AG20443 (cell line): ENCODE measurements at places on chromosomes 7 and 10.

GRCh38 chr10:70317943-70318318 lies 34.1 kb upstream of the NPFFR1 start:
- no peak for DNase-seq

GRCh38 chr10:79314761-79315601 lies 32.3 kb upstream of the PPIF start:
- DNase-seq, result no peak

DNA sequence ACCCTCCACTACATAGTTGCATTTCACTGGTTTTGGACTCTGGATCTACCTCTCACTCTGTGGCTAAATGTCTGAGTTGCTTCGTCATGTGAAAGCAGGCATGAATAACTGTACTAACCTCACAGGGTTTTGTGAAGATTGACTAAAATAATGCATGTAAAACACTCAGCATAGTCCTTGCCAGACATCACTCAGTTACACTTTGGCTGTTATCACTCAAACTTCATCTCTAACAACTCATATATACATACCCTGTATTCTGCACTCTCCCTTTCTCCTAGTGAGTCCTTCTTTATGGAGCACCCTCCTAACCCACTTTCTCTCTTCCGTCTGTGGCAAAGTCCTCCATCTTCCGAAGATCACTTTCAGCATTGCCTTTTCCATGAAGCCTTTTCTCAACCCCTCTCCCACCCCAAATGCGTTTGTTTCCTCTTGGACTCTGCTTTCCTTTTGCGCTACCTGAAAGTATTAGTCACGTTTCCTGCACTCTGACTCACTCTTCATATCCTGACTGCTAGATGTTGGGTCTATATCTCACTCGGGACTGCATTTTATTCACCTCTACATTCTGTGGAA lies 72.6 kb downstream of the OSBPL3 start:
- DNase-seq, result no peak

DNA sequence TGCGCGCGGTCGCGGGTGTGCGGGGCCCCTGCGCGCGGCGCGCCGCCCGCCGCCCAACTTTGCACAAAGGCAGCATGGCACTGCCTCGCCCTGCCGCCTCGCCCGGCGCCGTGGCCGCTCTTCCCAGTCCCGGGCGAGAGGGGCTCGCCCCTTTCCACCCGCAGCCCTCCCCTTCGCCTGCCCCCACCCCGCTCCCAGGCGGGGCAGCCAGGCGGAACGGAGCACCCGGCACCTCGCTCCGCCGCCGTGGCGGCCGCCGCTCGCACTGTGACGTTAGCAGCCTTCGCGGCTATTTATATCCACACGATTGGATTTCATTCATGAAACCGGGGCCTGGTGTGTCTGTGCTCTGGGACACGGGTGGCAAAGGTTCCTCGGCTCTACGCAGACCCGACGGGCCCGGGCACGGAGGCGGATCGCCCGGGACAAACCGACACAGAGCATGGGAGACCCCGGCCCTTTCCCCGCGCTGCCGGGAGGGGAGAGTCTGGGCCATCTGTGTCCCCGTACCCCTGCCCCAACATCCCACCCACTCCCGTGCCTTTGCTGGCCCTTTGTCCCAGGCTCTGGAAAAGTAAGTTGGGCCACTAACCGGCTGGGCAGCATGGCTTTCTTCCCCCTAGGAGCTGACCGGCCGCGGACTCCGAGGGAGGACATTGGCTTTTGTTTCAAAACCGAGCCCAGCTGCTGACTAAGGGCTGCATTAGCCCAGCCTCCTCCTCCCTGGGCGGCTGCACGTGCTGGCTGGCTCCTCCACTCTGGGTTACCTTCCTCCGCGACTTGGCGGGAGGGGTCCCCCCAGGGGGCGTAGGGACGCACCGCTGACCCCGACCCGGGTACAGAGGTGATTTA lies at the start of gene RHOBTB1:
RHOBTB1 (minus strand) TSS at position 128 of the 852 bp plus-strand sequence. CDS start 32,643 bp downstream, outside the sequence.
- peak; percentile 91 for DNase-seq

- peak; percentile 3 for DNase-seq
Measured at GRCh38 chr7:101590663-101591435, 38.2 kb downstream of the MYL10 start.

GRCh38 chr10:114694752-114695151 lies 36.7 kb upstream of the ABLIM1 start:
- DNase-seq, result peak; percentile 50

DNA sequence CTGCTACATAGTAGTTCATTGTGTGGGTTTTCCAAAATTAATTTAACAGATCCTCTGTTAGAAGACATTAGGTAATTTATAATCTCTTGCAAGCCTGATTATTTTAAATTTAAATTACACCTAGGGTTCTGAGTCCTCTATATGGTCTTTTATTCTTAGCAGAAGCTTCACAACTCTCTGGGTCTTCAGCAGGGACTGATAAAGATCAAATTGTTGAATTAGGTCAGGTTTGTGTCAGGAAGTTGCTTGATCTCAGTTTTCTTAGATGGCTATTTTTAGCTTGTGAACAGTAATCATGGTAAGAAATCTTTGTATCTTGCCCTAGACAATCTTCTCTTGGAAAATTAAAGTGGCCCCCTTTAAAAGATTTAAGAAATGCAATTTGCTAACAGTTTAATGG lies 183.1 kb upstream of the HDAC9 start:
- DNase-seq, result no peak

DNA sequence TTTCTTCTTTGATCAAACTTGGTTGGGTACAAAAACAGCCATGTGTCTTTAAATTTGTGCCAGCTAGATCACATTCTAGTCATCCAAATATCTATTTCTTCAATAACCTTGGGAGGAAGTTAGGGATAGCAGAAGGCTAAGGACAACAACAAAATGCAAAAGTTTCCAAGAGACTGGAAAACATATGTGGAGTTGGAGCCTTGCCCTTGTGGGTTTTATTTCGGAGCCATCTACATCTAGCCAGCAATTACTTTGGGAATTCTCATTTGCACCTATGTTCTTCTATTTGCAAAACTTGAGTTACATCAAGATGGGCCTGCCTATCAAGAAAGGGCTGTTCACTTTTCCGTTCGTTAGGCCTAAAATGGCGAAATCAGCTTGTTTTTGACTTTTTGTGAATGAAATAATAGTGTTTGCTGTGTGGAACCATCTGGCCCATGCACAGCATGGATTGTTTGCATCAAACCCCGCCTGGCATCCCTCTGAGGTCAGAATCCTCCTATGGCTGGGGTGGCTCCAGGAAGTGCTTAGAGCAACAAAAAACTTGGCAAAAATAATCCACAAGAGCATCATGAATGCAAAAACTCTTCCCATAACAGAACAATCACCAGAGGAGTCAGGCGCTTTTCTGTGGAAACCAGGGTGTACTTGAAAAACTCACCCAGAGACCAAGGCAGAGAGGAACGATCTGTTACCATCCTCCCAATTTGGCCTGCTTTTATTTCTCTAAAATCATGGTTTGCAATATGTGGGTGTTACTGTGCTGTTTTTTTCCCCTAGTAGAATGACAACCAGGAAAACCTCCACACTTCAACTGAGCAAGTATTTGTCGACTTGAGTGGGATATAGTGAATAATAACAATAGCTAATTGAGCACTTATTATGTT lies 36.2 kb upstream of the XPNPEP1 start:
- no peak for DNase-seq

- peak; percentile 80 for DNase-seq
Measured at GRCh38 chr7:22858640-22859561, 36.3 kb upstream of the TOMM7 start.

- no peak for DNase-seq
Measured at GRCh38 chr7:102456327-102456726, 8.3 kb downstream of the ALKBH4 start.

DNA sequence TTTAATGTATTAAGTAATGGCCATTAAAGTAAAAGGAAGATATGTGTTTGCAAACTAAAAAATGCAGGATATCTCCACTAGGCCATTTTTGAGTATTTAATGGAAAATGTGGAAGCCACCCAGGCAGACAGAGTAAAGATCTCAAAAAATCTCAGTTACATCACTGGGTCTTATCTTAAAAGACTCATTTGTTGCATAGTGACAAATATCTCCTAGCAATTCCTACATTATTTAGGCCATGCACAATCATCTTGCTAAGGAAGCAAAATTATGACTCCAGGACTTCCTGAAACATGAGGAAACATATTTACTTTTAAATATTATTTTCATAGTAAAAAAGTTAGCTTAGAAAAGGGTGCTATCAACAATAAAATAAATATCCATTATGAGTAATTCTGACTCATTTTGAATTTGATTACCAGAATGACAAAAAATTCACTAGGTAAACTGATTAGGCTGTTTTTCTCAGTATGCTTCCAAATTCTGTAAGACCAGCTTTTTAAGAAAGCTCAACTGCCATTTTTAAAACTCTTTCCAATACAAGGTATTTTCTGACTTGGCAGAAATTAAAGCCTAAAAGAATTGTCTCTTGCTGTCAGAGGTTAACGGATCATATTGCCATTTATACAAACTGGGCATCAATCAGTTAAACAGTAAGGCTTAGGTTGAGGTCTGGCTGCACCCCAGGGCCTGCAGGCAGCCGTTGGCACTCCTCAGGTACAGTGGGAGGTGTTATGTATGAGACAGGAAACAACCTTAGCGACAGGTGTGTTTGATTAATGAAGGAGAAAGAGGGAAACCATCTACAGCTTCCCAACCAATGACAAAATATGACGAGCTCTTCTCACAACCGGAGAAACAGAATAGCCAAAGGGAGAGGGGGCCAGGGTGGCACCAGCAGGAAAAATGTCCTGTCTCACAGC lies 31.8 kb downstream of the PCLO start:
- no peak for DNase-seq

- no peak for DNase-seq
Measured at GRCh38 chr7:116575853-116576252, 51.0 kb downstream of the CAV1 start.
